ENCODE measurements at places on chromosomes 12 and 14.

GRCh38 chr12:113239811-113240331 is 18.6 kb downstream of the TPCN1 start:
- DNase-seq = no peak

DNA sequence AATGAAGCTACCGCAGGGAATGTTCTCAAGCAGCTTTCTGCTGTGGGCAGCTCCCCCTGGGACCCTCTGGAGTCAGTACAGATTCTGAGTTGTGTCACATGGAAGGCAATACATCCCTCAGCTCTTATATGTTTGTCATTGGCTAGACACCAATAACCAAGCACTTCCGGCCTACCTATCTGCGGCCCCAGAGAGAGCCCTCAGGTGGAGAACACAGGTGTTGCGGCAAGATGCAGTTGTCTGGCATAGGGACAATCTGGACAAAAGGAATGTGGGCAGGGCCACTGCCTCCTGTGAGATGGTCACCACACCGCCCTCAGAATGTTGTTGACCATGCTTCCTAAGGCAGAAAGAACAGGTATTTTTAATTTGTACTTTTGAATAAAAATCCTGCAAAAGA is 118.7 kb downstream of the BRMS1L start:
- DNase-seq = no peak

DNA sequence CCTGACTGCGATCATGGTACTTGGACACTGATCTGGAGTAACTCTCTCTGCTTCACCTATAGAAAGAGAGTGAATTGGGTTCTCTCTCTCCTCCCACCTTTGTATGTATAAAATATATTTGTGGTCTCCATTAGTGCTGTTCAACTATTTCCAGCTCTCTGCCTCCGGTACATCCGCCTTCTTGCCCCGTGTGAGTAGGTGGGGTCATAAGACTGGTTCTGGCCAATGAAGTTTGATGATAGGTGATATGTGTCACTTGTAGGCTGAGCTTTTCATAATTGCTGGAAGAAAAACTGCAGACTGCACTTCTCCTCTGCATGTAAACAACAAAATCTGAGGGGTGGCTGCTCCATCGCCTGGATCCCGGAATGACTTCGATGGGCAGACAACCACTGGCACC is 210.4 kb downstream of the EXOC5 start:
- DNase-seq = no peak

GRCh38 chr12:54689984-54690383 is 41.8 kb upstream of the DCD start:
- DNase-seq = peak; percentile 1

- peak; percentile 5 for DNase-seq
Observed at GRCh38 chr12:70842136-70842535, 78.4 kb downstream of the PTPRR start.

- no peak for DNase-seq
Observed at GRCh38 chr14:100895411-100895810, 8.1 kb downstream of the RTL1 start.

- DNase-seq = peak; percentile 9
Observed at GRCh38 chr12:60421741-60422140, 825.9 kb downstream of the SLC16A7 start.

- no peak for DNase-seq
Observed at GRCh38 chr14:43362586-43362985, 1144.5 kb downstream of the FSCB start.
